ENCODE measurements at places on chromosomes 2 and 18.

DNA sequence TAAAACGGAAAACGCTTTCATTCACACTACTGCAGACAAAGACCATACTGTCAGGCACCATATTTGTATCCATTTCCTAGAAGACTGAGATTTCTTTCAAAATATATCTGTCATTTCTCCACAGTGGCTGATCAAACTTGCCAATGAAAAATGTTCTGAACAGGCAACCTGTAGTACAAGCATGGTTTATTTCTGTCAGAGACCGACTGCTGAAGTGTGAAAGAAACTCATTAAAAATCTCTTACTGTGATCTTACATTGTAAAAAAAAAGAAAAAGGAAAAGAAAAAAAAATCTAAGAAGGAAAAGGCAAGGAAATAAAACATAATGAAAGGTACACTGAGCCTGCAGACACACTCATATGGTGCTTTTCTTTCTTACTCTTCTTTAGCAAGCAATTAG lies 184.5 kb downstream of the STK39 start:
- no peak for DNase-seq

DNA sequence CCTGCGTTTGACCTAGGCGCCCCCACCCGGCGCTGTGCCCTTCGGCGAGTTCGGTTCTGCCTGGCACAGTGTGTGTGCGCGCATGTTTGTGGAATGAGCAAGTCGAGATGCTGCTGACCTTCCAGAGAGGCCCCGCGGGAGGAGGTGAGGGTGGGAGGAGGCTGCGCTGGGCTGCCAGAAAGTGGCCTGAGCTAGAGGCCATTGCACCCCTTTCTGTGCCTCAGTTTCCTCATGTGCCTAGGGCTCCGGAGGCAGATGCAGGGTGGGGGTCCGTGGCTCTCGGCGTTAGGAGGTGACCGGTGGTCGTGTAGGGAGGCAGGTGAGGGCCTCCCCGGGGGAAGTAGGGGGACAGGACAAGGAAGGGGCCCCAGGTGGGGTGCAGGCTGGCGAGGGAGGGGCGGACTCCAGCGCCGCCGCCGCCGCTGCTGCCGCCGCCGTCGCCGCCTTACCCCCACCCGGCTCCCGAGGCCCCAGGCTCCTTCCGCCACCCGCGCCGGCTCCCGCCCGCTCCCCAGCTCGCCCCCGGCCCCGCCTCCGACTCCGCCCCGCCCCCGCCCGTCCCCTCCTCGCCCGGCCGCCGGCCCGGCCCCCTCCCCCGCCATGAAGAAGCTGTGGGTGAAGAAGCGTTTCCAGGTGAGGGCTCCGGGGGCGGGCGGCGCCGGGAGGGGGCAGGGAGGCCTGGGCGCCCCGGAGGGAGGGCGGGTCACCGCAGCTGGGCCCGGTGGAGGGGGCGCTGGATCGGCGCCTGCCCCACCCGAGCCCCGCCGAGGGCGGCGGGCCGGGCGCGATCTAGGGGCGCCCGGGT lies 7.0 kb downstream of the SPEG start:
- DNase-seq = peak; percentile 22

DNA sequence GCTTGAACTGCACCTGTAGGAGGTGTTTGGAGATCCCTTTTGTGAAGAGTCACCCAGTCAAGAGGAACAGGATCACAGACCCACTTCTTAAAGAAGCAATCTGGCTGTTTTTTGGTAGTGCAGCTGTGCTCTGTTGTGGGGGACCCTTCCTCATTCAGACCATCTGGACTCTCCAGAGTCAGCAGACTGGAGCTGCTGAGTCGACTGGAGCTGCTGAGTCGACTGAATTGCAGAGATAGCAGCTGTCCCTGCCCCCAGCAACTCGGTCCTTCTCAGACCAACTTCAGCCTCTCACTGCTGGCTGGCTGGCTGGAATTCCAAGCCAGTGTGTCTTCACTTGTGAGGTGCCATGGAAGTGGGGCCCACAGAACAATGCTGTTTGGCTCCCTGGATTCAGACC lies 56.8 kb downstream of the GTF3C3 start:
- no peak for DNase-seq

DNA sequence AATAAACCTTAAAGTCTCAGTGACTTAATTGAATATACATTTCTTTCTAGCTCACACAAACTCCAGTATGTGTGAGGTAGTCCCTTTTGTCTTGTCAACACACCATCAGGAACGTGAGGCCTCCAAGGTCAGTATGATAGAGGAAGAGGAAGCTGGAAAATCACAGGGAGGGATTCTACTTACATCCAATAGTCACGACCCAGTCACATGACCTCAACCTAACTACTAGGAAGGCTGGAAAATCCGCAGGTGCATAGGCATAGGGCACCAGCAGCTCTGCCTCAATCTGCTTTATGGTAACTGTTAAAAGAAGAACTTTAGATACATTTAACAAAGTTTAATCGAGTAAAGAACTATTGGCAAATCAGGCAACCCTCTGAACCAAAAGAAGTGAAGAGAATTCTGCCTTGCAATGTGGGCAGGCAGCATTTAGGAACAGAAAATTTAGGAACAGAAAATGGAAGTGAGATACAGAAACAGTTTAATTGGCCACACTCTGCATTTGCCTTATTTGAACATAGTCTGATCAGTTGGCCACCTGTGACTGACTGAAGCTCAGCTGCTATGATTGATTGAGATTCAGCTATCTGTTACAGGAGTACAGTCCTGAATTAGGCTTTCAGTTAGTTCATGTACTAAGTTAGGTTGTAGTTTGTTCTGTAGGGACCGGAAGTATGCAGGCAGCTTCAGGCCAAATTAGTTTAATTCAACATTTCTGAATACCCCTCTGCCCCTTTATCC lies 165.0 kb upstream of the PARD3B start:
- no peak for DNase-seq

- DNase-seq = no peak
Observed at GRCh38 chr2:210324458-210324857, 9.5 kb upstream of the MYL1 start.

DNA sequence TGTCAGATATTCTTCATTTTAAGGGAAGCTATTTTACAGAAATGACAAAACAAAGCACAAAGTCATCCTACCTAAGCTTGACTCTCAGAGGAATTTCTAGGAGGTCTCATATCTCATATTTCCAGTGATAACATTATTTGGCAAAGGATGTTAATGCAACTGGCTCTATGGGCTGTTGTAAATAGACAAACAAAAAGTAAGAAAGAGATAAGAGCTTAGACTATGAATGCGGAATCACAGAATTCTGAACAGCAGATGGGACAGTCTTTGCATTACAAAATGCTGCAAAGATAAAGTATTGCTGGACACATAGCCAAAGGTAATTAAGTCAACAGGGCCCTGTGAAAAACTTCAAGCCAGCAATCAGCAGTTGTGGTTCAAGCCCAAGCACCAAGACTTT lies 23.9 kb downstream of the PIAS2 start:
- DNase-seq = no peak

GRCh38 chr2:135256531-135257260 lies 204.6 kb downstream of the RAB3GAP1 start:
- no peak for DNase-seq

- DNase-seq = no peak
Observed at GRCh38 chr2:38108907-38109731, 33.2 kb upstream of the CYP1B1 start.

DNA sequence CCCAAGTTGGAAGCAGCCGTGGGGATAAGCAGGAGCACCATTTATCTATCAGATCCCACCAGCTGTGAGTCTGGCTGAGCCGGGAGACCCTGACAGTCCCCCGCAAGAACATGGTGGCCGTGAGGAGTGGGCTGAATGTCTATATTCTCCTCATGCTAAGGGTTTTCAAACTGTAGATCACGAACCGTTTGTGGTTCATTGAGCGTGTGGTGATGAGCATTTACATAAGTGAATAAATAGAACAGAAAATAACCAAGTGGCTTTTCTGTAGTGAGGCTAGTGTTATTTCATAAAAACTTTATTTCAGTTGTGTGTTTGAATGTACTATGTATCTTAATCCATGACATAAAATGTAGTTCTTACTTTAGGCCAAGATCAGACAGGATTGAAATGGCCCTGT lies 190.2 kb upstream of the APCDD1 start:
- DNase-seq = no peak

DNA sequence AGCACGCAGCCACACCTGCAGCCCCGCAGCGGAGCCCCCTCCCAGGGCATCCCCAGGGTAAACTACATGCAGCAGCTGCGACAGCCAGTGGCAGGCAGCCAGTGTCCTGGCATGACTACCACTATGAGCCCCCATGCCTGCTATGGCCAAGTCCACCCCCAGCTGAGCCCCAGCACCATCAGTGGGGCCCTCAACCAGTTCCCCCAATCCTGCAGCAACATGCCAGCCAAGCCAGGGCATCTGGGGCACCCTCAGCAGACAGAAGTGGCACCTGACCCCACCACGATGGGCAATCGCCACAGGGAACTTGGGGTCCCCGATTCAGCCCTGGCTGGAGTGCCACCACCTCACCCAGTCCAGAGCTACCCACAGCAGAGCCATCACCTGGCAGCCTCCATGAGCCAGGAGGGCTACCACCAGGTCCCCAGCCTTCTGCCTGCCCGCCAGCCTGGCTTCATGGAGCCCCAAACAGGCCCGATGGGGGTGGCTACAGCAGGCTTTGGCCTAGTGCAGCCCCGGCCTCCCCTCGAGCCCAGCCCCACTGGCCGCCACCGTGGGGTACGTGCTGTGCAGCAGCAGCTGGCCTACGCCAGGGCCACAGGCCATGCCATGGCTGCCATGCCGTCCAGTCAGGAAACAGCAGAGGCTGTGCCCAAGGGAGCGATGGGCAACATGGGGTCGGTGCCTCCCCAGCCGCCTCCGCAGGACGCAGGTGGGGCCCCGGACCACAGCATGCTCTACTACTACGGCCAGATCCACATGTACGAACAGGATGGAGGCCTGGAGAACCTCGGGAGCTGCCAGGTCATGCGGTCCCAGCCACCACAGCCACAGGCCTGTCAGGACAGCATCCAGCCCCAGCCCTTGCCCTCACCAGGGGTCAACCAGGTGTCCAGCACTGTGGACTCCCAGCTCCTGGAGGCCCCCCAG lies 254.1 kb downstream of the GLI2 start:
- DNase-seq = no peak

- no peak for DNase-seq
Observed at GRCh38 chr2:196131384-196131937, 39.9 kb downstream of the STK17B start.

- DNase-seq = no peak
Observed at GRCh38 chr2:234682492-234683228, 185.8 kb upstream of the ARL4C start.

GRCh38 chr18:2150566-2150965 lies 420.7 kb downstream of the METTL4 start:
- DNase-seq = no peak

DNA sequence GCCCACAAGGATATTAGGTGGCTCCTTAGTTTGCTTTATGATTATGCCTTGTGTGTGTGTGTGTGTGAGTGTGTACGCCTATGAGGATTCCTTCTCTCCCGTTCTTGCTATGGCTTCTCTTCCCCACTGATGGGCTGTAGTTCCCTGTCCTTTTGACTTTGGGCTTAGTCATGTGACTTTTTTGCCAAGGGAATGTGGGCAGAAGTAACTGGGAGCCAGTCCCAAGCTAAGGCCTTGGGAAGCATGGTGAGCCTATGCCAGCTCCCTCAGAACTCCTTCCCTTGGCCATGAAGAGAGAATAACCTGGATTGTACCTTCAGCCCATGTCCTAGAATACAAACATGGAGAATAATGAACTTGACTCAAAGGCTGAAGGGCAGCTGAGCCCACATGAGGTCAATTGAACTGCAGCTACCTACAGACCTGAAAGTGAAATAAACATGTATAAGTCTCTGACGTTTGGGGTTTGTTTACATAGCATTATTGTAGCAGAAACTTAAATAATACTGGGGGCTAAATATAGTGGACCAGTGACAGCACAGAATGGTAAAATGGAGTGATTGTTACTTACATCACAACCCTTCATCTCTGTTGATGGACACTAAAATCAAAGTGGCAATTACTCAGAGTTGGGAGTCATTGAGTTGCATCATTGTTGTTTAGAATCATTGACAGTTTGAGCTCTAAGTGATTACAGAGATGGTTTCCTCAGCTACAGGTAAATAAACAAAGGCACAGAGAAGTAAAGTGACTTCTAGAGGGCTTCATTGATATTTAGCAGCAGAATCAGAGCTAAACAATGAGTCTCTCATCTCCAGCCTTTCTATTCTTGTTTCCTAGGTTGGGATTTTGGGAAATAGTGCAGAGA lies 15.3 kb upstream of the IL36G start:
- no peak for DNase-seq

DNA sequence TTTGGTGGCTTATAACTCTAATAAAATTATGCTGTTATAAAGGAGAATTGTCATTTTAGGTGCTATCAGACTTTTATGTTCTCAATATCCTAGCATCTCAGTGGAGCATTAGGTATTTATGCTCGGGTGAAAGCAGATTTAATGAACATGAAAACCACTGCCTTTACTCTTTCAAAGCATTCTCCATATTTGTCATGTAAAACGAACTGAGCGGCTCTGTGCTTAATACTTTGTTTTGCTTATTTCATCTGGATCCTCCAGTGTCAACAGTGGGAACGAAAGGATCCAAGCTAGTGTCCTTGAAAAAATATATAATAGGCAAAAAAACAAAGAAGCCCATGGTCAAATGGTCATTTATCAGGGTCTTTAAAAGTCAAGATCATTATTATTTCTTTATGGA lies 53.5 kb downstream of the THSD7B start:
- no peak for DNase-seq

- no peak for DNase-seq
Observed at GRCh38 chr2:207914716-207915115, 110.6 kb downstream of the PLEKHM3 start.

DNA sequence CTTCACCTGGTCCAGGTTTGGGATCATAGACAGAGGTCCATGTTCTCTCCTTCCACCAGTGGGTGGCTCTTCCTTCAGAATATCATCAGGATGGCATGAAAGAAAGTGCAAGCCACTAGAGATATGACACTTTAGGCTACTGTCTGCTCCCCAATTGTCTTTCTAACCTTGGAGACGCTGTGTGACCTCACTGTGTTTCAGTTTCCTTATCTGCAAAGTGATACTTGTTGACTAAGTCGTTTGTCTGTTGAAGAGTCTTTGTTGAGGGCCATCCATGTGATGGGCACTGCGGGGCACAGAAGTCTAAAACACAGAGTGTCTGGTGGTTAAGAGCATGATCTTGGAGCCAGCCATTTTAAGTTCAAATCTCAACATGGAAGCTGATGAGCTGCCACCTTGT lies 259.9 kb upstream of the THSD7B start:
- no peak for DNase-seq

- DNase-seq = no peak
Observed at GRCh38 chr18:11808001-11808855, 43.0 kb upstream of the CHMP1B start.

GRCh38 chr2:205613970-205614559 lies 68.2 kb upstream of the NRP2 start:
- no peak for DNase-seq

DNA sequence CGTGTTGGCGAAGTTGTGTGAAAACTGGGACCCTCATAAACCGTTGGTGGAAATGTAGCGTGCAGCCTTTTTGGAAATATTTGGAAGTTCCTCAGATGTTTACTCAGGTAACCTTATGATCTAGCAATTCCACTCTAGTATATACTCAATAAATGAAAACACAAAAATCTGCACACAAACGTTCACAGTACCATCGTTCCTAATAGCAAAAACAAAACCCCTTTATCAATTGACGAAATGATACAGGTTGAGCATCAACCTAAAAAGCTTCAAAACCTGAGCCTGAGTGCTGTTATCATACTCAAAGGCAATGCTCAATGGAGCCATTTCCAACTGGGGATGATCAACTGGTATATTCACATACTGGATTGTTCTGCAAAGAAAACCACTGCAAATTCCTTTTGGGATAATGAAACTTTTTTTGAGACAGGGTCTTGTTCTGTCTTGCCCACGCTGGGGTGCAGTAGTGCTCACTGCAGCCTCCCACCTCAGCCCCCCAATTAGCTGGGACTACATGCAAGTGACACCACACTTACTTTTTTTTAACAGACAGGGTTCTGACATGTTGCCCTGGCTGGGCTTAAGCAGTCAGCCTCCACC lies 777 bp upstream of the C18orf32 start:
- DNase-seq = no peak

All from hypothalamus (tissue), 51 donors.